Lung (tissue), 17 donors: ENCODE measurements at places on chromosomes 5 and 9. TPM values are rescaled to one million over a fixed set of nuclear protein-coding genes. Genes with fewer than 3 reads are reported as not detected.

Gene PDE6A
- total RNA-seq = 0.06 TPM

GRCh38 chr9:34633166-34633565 lies 4.3 kb upstream of the ARID3C start:
- no peak for DNase-seq

GRCh38 chr5:119037496-119038215 lies 33.2 kb upstream of the DMXL1 start:
- DNase-seq = peak; percentile 16

DNA sequence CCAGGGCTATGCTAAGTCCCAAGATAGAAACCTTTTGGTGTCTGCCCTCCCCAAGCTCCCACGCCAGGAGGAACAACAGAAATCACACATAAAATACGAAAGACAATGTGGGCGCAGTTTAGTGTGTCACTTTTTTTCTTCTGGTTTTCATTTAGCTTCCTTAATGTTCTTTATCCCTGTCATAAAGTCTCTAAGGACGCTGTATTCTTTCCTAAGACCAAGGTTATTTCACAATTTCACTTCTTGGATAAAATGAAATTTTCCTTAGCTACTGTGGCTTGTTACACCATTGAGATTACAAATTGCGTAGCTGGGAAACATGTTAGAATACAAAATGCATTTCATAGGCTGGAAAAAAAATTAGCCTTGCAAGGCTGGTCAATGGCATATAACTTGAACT lies 85.4 kb downstream of the GLIS3 start:
- no peak for DNase-seq
